ENCODE measurements at places on chromosomes 3 and 15.

GRCh38 chr3:195853996-195854395 is 42.3 kb upstream of the MUC4 start:
- peak; percentile 27 for DNase-seq

- no peak for DNase-seq
Observed at GRCh38 chr3:149342413-149343380, 9.3 kb upstream of the TM4SF18 start.

- peak; percentile 82 for DNase-seq
Observed at GRCh38 chr3:122533931-122534334, 19.2 kb upstream of the KPNA1 start.

DNA sequence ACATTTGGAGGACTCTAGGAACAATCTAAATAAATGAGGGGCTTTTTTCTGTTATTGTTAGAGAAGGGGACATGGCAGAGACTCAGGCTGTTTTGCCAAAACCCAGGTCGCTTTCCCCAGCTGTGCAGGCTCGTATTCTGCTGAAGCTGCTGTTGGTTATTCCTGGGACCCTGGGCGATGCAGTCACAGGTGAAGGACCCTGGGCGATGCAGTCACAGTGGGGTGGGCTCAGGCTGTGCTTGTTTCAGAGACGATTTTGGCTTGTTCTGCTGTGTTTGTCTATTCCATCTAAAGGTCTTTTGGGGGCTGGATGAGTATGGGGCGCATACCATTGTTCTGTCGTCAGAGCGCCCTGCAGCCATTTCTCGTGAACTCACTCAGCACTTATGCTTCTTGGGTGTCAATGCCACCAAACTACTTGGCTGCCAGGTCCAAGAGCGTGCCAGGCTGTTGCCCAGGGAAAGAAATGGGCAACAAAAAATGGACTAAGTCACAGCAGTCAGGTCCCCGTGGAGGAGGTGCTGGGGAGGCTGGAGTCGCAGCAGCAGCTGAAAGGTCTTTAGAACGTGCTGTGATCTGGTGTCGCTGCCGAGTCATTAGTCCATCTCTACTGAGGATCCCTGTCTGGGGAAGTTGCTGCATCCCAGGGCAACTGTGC is 151.4 kb downstream of the CHDH start:
- no peak for DNase-seq

GRCh38 chr15:58459045-58459444 is 27.3 kb downstream of the LIPC start:
- no peak for DNase-seq

GRCh38 chr3:120773932-120774331 is 31.4 kb downstream of the GTF2E1 start:
- no peak for DNase-seq

DNA sequence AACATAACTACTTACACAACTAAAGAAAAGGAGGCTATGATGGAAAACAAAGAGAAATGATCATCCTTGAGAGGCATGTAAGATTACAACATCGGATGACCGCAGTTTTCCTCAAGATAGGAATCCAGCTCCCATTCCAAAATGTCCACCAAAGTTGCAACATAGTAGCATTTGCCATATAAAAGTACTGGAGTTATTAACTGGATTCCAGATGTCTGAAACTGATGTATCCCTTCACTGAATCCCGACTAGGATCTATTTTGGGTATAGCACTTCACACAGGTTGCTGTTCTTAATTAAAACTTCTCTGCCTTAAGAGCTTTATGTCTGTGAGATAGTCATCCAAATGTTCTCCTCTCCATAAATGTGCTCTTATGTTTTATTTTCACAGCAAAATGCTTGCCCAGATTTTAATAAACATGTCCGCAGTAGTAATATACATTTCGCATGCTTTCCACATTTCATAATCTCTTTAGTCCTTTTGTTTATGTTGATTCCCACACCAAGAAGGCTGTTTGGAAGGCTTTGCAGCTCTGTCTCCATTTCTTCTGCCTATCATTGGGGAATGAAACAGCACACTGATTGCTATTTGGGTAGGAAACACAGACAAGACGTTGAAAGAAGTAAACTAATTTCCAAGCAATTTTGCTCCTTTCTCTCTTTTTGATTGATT is 716.5 kb upstream of the CFAP20DC start:
- DNase-seq, result no peak

GRCh38 chr15:69578787-69579583 is 126.4 kb downstream of the RPLP1 start:
- DNase-seq, result no peak

DNA sequence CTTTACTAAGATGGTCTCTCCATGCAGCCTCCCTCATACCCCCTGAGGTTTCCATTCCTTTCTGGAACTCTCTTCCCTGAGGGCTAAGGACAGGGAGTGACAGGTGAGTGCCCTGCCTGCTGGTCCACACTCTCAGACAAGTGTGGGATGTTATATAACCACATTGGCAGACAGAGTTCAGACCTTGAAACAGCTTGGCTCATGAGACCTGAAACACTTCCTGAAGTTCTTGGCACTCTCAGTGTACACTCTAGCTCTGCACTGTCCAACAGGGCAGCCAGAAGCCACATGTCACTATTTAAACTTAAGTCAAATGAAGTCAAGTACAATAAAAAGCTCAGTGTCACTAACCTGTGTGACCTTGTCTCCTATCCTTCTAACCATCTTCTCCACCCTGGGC is 188.5 kb downstream of the ZNF621 start:
- DNase-seq, result no peak

DNA sequence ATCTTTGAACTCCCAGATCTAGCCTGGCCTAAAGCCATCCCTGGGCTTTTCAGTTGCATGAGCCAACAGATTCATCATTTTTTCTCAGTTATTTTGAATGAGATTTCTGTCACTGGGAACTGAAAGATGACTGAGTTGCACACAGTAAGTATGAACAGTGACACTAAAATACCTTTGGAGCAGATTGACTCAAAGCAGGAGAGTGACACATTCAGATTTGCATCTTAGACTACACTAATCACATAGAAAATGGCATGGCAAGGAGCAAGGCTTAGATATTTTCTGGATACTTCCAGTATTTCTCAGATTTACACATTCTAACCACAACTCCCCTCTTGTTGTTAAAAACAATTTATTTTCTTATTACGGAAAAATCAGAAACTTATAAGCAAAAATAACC is 32.8 kb downstream of the SEC62 start:
- no peak for DNase-seq

DNA sequence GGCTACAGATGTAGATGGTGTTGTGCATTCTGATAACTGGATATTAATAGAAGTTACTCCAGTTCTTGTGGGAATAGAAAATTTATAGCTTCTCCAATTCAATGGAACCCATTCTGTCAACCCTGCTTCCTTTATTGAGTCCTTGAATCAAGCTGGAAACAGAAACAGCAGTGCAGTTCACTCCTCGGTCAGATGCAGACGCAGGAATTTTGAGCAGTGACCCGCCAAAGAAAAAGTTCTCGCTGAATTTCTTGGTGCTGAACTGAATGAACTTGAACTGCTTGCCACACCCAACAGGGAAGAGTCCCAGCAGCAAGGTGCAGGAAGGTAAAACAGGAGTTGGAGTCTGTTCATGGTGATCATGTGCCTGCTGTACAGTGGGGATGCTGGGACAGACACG is 10.3 kb downstream of the HRH1 start:
- no peak for DNase-seq

DNA sequence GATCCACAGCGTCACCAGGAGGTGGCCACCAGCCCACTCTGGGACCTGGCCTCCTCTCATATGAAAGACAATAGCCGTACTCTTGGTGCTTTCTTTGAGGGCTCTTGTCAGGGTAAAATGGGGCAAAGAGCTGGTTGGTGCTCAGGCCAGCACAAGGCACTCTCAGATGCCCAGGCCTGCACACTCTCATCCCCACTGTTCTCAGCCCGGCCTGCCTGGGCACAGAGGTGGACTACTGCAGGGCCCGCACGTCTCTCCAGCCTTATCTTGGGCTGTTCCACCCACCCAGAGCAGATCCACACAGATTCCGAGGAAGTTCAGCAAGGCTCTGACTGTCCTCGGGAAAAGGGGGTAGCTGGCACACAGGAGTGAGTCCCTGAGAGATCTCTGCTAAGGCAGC is 122.8 kb upstream of the PRR20G start:
- no peak for DNase-seq

GRCh38 chr3:73580343-73580742 is 44.4 kb downstream of the PDZRN3 start:
- DNase-seq, result no peak

DNA sequence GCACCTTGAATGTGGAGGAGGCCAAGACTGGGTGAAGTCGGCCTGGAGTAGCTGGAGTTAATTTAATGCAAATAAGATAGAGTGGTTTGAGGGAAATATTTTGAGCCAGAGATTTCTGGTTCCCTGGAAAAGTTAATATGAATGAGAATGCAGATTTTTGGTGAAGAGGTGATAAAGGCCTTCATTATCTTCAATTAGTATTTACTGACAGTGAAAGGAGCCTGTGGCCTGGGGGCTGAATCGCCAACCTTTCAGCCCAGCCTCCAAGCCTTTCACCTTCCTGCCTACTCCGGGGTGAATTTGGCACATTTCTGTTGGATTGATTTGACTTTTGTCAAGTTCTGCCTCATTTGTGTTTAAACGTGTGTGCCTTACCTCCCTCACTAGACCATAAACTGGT is 147.8 kb downstream of the SOX2 start:
- DNase-seq, result no peak

- no peak for DNase-seq
Observed at GRCh38 chr15:83762367-83762766, 108.4 kb downstream of the ADAMTSL3 start.

- no peak for DNase-seq
Observed at GRCh38 chr3:151379083-151379734, 5.3 kb downstream of the P2RY12 start.

DNA sequence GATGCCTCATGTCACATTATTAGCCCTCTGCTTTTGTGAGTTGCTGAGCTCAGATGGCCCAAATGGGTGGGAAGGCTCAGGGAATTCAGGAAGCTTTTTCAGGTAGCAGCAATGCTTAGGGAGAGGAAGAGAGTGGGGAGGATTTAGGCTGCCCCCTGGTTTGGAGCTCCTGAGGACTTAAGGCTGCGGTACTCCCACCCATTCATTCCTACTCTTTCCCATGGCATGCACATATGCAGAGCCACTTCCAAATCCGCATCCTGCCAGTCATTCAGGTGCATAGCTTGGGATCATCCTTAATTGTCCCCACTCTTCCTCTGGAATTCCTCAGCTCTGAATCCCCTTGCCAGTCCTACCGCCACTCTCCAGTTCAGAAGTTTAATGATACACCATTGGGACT is 343.1 kb upstream of the FRG2C start:
- DNase-seq, result no peak

- no peak for DNase-seq
Observed at GRCh38 chr3:2931265-2931664, 178.9 kb downstream of the IL5RA start.

- no peak for DNase-seq
Observed at GRCh38 chr3:64097920-64098319, 74.6 kb upstream of the PSMD6 start.

- no peak for DNase-seq
Observed at GRCh38 chr15:67146234-67146633, 80.8 kb downstream of the SMAD3 start.

- DNase-seq, result no peak
Observed at GRCh38 chr3:28700728-28701127, 352.1 kb upstream of the AZI2 start.

- DNase-seq, result no peak
Observed at GRCh38 chr3:10846657-10846975, 30.6 kb downstream of the SLC6A11 start.

DNA sequence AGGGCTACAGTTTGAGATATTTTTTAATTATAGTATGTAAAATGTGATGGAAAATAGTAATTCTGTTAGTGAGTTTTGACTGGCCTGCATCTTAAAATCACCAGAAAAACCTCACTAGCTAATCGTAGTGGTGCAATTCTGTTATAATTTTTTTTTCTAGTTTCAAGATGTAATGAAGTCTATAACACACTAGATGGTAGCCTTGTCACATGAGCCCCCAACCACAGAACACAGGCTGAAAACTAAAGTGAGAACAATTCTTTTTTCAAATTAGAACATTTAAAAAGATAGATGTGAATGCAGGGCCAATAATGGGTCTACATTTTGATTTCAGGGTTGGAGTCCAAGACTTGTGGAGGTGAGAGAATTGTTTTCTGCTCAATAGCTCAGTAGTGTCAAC is 83.3 kb upstream of the KCNH8 start:
- no peak for DNase-seq

- DNase-seq, result no peak
Observed at GRCh38 chr3:129366312-129366831, 62.1 kb downstream of the EFCAB12 start.

- no peak for DNase-seq
Observed at GRCh38 chr3:18302517-18302916, 122.6 kb downstream of the SATB1 start.

DNA sequence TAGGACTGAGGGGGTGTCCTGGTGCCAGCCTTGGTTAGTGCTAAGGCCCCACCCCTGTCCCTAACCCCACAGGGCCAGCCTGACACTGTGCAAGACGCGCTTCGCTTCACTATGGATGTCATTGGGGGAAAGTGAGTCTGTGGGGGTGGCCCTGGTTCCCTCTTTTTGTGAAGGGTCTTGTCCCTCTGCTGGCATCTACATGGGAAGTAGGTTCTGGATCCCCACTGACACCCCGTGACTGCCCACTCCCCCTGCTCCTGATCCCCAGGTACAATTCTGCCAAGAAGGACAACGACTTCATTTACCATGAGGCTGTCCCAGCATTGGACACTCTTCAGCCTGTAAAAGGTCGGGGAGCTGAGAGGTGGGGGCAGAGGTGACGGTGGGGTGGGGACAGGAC is 26.4 kb downstream of the PTPN23 start:
- no peak for DNase-seq
